Activated CD8-positive, alpha-beta memory T cell treated with anti-CD3 and anti-CD28 coated beads, Interleukin-2, amount 50 U/mL, for 4 hours (primary cell): ENCODE measurements at places on chromosomes 5 and 9.
A peak's percentile ranks its signal among the peaks of the same experiment; 100 is the strongest.

DNA sequence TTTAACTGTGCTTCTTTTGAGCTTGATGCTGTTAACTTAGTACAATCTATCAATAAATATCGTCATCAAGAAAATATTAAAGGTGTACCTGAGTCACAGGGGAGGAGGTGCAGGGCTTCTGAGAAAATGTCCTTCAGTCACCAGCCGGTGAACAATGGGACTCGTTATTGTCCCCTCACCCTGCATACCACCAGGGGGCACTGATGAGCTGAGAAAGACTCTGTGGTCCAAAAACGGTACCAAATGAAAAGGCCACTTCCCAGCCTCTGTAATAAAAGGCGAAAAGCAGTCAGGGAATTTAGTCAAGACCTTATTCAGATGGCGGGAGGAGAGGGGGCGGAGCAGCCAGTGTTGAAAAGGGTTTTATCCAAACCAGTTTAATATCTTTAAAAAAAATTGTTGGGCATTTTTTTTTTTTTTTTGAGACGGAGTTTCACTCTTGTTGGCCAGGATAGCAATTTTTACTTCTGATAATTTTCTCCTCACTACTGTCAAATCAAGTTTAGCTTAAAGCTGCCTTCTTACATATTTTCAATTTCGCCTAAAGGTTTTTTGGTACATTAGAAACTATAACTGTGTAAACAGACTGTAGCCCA, 271.9 kb upstream of the ADAMTS16 start:
- DNase-seq: no peak

GRCh38 chr9:69646810-69647209, 25.4 kb downstream of the APBA1 start:
- no peak for DNase-seq

DNA sequence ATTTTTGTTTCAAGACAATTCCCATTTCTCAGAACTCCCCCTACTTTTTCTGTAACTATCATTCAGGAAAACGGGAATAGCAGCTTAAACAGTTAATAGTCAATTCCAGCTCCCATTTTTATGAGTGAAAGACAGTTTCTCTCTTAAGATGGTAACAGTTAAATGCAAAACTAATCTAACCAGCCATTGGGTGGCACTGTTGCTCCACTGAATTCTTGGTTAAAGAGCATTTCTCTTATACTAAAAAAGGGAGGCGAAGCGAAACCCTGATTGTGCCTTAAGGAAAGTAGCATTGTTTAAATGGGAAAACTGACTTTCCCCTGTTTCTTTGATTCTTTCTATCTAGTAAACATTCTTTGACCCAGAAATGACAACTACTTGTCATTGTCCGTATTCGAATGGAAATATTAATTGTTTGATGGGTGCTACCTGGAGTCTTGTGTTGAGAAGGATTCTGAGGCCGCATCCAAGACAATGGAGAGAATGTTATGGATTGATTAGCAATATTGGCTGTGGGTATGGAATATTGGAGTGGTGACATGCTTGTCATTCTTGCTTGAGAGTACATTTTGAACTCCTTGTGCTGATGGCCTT, 507.8 kb downstream of the MAT2B start:
- no peak for DNase-seq

GRCh38 chr9:129901993-129902739, 66.9 kb downstream of the USP20 start:
- DNase-seq: no peak

GRCh38 chr9:120711841-120712538, 2.3 kb downstream of the MEGF9 start:
- no peak for DNase-seq

GRCh38 chr5:124234022-124234769, 512.2 kb downstream of the ZNF608 start:
- DNase-seq: no peak

GRCh38 chr9:35367451-35367850, 122.5 kb upstream of the RUSC2 start:
- no peak for DNase-seq

- no peak for DNase-seq
These were observed 13.5 kb downstream of the RABGAP1 start for GRCh38 chr9:122954253-122954691.

GRCh38 chr9:130487500-130487899, 42.7 kb downstream of the ASS1 start:
- no peak for DNase-seq

DNA sequence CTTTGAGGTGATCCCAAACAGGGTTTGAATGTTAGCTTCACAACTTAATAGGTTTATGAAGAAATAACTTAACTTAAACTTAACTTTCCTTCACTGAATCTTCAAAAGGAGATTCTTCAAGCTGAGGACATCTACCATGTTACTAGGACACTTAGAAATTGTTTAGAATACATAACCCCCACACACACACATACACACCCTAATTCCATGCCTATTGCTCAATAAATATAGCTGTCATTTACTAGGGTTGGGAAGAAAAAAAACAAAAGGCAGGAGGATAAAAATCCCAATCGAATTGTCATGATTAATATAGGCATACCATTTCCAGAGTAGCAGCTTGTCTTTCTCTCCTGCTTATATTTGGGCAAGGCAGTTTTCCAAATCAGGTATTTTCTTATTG, 68.3 kb downstream of the ALDH1A1 start:
- DNase-seq: no peak

DNA sequence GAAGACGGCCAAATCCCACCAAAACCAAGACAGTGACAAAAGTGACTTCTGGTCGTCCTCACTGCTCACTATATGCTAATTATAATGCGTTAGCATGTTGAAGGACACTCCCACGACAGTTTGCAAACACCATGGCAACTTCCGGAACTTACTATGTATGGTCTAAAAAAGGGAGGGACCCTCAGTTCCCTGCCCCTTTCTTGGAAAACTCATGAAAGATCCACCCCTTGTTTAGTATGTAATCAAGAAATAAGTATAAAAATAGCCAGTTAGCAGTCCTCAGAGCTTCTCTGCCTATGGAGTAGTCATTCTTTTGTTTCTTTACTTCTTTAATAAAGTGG, 9.5 kb downstream of the FCN2 start:
- no peak for DNase-seq

- DNase-seq: no peak
These were observed 87.0 kb downstream of the IQGAP2 start for GRCh38 chr5:76489877-76490688.

- no peak for DNase-seq
These were observed 401.0 kb upstream of the ADAMTSL1 start for GRCh38 chr9:18073002-18073401.

DNA sequence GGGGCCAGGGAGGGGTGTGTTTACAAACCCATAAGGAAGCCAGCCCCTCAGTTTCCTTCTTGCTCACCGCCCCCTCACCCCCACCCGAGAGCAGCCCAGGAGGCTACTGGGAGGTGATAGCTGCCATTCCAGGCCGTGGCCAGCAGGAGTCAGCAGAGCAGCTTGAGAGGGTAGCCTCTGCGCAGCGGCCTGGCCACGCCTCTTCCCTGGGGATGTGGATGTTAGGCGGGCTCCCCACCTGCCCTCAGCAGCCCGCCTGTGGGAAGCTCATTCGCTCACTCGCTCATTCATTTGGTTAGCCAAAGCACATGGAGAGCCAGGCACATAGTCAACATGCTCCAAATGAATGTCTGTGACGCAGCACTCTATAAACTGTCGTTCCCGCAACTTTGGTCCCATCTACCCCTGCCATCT, 6.1 kb upstream of the DPM2 start:
- DNase-seq: peak; percentile 80

GRCh38 chr5:141515141-141515540, 26.3 kb downstream of the PCDHGC5 start:
- no peak for DNase-seq

GRCh38 chr5:9500625-9501024, 45.2 kb downstream of the SEMA5A start:
- DNase-seq: no peak

- DNase-seq: no peak
These were observed 146.4 kb downstream of the ENTREP1 start for GRCh38 chr9:69471433-69471832.

DNA sequence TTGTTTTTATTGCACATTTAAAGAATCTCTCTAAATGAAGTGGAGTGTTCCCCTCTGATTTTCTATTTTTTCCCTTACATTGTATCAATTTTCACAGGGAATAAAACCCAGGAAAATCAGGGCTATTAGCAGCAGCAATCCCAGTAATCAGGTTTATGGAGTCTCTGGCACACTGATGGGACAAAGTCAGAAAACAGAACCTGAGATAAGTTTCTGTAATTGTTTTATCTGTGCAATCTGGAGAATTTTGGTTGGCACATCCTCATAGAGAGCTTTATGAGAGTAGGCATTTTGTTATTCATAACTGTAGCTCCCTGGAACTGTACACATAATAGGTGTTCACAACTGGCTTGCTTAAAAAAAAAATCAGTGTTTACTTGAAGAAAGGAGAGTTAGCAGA, 96.9 kb upstream of the IL6ST start:
- no peak for DNase-seq

GRCh38 chr9:79280691-79281090, 291.1 kb upstream of the TLE4 start:
- DNase-seq: no peak

DNA sequence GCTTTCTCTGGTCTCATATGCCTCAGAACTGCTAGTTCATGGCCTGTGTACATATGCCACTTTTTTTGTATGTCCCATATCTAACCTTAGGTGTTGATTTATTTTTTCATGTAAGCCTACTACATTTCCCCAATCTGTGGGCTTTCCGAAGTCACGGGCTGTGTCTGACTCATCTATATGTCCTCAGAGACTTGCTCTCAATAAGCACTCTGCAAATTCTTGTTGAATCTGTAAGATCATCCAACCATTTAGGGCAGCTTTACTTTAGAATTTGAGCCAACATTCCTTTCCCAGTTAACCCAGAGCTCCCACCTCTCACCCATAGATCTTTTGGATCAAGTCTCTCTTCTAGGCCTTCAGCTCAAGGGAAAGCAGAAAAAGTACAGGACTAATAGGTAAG, 263.4 kb downstream of the SEC61B start:
- no peak for DNase-seq

- DNase-seq: no peak
These were observed 250.9 kb upstream of the PIK3R1 start for GRCh38 chr5:67964619-67965018.

GRCh38 chr5:108753331-108753730, 5.6 kb downstream of the FER start:
- no peak for DNase-seq

- DNase-seq: no peak
These were observed 237.6 kb upstream of the CCNH start for GRCh38 chr5:87650284-87650683.

GRCh38 chr9:112501287-112501686, 14.7 kb downstream of the KIAA1958 start:
- DNase-seq: no peak

DNA sequence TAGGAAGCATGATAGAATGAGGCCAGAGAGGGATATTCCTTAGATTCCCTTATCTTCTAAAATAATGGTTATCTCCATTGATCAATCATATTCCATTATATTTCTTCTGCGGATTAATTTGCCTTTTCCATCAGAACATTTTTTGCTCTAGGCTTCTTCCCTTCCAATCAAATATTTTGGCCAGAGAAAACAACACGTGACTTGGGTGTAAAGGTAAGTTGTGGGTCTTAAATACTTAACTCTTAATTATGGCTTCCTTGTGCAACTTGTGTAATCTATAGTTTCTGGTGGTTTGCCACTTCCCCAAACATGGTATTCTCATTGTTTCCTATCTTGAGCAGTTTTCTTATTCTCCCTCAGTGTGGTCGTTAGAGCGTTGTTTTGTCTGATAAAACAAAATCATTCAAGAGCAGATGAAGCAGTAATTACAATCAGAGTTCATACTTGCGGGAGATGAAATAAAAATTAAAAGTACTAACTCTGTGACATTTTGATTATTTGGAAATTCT, 889.3 kb downstream of the MAT2B start:
- no peak for DNase-seq

DNA sequence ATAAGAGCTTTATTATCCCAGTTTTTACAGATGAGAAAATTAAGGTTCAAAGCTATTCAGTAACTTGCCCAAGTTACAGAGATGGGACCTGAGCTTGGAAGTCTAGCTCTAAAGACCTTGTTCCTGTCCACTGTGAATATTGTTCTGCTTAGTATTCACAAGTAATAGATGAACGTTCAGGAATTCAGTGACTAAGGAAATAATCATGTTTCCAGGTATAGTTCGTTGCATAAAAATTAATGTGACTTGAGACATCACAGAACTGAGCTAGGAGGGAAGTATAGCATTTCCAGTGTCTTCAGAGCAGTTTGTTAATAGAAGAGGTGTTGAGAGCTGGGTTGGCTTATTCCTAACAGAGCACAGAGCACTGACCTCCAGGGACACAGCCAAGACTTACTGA, 136.1 kb downstream of the FGF1 start:
- DNase-seq: no peak

GRCh38 chr9:107213561-107214028, 69.5 kb upstream of the RAD23B start:
- peak; percentile 17 for DNase-seq

DNA sequence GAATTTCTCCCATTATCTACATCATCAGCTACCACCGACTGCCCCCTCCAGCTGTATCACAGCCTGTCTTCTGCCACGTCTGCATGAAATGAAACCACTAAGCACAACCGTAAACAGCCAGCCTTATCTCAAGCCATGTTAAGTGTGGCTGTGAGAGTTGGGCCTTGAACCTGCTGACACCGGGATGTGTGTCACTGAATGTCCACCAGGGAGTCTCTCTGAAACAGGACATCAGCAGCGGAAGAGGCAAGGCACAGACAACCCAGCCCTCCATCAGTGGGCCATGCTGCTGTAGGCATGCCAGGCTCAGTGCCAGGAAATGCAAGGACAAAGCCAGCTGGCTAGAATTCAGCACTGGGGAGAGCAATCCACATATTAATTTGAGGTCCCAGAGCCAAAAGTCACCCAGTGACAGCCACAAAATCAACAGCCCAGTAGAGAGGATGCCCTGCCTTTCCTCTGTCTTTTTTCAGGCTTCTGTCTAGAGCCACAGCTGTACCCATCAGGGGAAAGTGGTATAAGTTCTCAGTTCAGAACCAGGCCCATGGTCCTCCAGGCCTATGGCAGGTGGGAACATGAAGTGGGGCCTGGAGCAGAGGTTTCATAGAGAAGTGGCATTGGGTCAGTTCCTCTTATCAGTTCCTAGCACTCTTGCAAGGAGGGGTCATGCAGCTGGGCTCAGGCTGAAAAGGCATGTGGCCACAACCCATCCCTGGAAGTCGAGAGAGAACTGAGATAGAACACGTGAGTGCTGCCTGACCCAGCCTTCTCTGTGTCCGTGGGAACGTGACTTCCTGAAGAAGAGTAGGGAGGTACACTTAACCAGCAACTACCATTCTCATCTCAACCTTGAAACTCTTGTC, 199.4 kb downstream of the ESM1 start:
- DNase-seq: no peak

DNA sequence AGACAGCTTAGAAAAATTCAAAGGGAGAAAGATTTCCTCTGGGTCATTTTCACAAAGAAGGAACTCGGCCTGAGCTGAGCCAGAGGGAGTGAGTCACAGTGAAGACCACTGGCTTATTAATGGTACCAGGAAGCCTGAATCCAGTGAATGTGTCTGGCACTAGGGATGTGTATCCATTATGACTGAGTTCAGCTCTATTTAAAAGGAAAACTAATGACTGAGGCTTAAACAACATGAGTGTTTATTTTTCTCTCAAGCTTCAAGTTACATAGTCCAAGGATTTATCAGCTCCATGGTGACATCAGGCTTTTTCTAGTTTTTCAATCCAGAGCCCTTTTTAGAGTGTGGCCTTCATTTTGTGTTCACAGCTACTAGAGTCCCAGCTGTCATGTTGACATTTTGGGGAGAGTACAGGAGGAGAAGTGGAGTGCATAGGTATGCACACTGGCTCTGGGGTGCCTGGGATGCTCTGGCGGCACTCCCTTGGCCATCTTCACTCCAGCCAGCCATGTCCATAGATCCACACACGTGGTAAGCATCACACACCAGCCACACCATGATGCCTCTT, 159.5 kb upstream of the ERCC6L2 start:
- no peak for DNase-seq
